CD14-positive monocyte (primary cell): ENCODE measurements at places on chromosomes 4 and X.

GRCh38 chrX:27915617-27916016 is 65.6 kb downstream of the DCAF8L1 start:
- peak; percentile 44 for DNase-seq

GRCh38 chrX:51824061-51824460 is 69.4 kb upstream of the MAGED1 start:
- DNase-seq = no peak

DNA sequence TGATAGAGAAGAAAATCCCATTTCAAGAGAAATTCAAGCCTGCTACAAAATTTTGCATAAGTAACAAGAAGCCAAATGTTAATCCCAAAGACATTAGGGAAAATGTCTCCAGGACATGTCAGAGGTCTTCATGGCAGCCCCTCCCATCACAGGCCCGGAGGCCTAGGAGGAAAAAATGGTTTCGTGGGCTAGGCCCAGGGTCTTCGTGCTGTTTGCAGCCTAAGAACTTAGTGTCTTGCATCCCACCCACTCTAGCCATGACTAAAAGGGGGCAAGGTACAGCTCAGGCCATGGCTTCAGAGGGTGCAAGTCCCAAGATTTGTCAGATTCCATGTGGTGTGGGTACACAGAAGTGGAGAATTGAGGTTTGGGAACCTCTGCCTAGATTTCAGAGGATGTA is 57.8 kb upstream of the TAPT1 start:
- no peak for DNase-seq

GRCh38 chr4:107896158-107896645 is 35.1 kb upstream of the CYP2U1 start:
- DNase-seq = no peak

DNA sequence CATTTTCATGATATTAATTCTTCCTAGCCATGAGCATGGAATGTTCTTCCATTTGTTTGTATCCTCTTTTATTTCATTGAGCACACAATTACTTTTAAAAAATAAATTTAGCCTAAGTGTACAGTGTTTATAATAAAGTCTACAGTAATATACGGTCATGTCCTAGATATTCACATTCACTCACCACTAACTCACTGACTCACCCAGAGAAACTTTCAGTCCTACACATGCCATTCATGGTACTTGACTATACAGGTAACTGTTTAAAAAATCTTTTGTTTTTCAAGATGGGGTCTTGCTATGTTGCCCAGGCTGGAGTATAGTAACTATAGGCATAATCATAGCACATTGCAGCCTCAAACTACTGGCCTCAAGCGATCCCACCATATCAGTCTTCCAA is 348.1 kb downstream of the RAPGEF2 start:
- DNase-seq = no peak

- no peak for DNase-seq
Measured at GRCh38 chr4:8525383-8526120, 54.6 kb upstream of the GPR78 start.

DNA sequence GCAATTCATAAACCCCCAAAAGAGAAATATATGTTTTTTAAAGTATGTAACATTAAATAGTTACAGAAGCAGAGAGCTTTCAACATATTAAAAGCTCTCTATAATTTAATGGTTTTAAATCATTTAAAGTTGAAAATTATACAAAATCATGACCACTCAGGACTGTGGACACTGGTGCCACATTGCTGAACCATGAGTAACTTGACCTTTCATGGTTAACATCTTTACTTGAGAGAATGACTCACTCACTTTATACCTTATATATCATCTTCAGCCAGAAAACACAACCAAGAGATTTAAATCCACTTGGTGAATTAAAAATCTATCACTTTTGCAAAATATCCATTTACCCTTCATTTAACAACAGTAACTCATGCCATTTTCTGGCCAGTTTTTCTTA is 584.3 kb upstream of the SMIM31 start:
- DNase-seq = no peak

GRCh38 chr4:121980643-121981042 is 28.8 kb upstream of the TRPC3 start:
- no peak for DNase-seq

GRCh38 chr4:145879598-145879997 is 59.0 kb downstream of the ZNF827 start:
- no peak for DNase-seq

- DNase-seq = no peak
Measured at GRCh38 chrX:148695255-148695654, 194.8 kb downstream of the AFF2 start.

- no peak for DNase-seq
Measured at GRCh38 chr4:75249739-75250138, 264.5 kb downstream of the RCHY1 start.

DNA sequence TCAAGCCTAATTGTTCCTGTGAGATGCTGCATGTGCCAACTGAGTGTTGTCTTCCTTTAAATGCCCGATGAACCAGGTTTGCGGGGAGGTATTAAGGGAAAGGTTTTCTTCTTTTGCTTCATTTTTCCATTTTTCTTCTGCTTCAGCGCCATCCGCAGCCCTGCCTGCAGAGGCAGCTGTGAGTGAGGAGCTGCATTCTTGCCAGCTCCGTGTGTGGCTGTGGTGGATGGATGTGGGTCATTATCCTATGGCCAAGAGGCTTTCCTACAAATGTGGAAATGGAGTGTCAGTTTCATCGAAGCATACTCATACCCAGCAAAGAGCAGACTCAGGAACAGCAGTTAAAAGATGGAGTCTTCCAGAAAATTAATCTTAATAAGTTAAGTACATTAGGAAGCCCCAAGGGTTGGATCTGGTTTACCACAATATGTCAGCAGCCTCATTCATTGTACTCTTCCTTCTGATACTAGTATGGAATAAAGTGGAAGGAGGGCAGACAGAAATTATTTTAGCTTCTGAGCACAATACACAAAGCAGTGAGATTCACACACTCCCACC is 37.6 kb downstream of the TNIP3 start:
- no peak for DNase-seq

- DNase-seq = peak; percentile 51
Measured at GRCh38 chrX:129606918-129607317, 47.8 kb downstream of the APLN start.

DNA sequence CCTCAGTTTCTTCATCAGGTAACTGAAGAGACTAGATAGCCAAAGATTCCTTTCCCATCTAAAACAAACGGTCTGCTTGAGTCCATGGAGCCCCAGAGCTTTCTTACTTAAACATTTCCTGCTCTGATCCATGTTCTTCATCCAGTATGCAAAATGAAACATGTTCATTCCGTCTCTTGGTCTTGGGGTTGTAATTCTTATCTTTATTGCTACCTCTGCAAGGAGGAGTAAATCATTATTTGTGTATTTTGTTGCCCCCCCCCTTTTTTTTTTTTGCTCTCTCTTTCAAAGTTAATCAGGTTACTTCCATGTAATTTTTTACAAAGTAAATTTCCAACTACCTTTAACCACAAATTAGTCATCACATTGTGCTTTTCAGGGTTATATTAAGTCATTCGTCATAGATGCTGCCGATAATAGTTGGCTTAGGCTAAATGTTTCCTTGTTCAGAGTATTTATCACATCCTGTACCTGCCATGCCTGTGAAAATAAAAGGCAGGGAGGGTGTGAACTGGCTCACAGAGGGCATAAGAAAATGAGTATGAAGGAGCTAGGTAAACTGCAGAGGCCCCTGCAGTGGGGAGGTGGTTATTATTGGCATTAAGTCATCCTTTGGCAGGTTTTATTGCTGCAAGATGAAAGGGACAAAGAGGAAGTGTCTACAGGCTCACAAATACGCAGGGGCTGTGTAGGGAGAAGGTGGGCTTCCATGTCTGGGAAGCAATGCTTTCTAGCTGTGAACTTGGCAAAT is 76.7 kb upstream of the HS3ST1 start:
- no peak for DNase-seq

DNA sequence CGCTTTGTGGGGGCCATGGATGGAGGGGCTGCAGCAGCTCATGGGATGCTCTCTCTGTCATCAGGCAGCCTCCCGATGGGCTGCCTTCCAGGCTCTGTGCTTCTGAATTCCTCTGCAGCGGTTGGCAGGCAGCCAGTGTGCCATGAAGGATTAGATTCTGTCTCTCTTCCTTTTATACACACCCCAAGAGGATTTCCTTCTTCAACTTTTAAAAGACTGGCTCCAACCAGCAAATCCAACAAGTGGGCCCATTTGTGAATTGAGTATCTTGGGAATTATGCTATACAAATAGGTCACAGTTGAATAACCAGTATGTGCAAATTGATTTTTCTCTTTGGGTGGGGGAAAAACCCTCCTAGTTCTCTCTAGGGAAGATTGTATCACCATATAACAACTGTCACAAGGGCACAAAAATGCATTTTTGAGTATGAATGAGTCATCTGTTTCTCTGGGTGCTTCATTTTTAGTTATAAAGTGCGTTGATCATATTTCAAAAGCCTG is 96.8 kb upstream of the FAT1 start:
- DNase-seq = no peak

DNA sequence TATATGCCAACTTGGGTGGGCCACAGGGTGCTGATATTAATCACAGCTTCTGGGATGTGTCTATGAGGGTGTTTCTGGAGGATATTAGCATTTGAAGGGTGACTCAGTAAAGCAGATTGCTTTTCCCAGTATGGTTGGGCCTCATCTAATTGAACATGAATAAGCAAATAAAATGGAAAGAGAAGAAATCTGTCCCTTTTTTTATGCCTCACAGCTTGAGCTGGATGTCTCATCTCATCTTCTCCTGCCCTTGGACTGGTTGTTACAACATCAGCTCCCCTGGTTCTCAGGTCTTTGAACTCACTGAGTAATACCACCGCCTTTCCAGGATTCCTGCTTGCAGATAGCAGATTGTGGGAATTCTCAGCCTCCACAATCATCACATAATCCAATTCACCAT is 1149.2 kb downstream of the PCDH18 start:
- no peak for DNase-seq

DNA sequence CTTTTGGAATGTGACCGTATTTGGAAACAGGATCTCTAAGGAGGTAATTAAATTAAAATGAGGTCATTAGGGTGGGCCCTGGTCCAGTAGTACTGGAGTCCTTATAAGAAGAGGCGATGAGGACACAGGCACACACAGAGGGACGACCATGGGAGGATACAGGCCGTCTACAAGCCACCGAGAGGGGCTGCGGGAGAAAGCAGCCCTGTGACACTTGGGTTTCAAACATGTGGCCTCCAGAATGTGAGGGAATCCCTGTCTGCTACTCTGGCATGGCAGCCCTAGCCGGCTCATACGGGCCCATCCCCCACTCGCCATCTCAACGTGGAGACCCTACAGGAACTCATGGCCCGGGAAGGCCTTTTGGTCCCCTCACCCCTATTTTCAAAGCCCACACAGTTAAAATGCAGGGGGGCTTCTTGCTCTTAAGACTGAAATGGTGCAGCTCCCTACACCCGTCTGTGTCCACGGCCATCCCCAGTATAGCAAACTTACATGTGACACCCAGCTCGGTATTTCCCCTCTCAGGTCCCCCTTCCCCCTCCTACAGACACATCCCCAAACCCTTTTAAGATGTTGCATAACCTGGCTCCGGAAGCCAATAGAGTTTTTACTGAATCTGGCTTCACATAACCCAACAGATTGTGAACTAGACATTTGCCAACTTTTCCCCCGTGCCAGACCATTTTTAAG is 124.1 kb upstream of the TBL1X start:
- DNase-seq = peak; percentile 76

DNA sequence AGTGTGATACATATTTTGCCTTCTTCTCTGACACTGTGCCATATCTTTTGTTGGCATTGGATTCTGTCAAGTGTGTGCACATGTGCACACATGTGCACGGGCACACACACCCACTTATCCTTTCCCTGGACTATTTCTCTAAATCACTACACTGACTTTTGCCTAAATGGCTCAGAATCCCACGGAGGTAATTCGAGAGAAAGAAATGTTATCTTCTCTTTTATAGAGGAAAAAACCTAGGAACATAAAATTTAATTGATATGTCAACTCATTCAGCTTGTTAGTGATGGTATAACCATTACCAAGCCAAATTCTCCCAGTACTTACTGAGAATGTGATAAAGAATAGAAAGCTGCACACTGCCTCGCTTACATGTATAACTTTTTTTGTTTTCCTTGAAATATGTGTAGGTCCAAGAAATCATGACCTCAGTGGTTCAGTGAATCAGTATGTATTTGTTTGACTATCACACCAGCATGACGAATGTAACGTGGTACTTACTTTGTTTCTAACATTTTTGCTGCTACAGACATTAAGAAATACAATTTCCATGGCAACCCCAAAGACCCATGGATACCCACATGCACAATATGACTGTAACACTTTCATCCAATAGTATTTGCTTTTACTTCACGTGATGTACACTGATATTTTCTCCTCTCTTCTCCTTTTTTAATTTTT is 163.0 kb downstream of the PCDH7 start:
- no peak for DNase-seq

DNA sequence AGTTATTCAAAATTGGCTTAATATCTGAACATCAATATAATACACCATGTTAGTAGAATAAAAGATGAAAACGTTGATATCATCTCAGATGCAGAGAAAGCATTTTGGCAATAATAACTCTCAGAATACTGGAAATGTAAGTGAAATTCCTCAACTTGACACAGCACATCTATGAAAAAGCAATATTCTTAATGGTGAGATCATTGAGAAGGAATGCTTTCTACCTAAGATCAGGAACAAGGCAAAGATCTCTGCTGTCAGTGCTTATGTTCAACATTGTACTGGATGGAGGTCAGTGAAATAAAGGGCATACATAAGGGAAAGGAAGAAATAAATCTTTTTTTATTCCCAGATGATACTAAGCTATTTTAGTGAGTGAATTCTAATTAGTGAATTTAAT is 40.6 kb downstream of the MRPL1 start:
- no peak for DNase-seq

DNA sequence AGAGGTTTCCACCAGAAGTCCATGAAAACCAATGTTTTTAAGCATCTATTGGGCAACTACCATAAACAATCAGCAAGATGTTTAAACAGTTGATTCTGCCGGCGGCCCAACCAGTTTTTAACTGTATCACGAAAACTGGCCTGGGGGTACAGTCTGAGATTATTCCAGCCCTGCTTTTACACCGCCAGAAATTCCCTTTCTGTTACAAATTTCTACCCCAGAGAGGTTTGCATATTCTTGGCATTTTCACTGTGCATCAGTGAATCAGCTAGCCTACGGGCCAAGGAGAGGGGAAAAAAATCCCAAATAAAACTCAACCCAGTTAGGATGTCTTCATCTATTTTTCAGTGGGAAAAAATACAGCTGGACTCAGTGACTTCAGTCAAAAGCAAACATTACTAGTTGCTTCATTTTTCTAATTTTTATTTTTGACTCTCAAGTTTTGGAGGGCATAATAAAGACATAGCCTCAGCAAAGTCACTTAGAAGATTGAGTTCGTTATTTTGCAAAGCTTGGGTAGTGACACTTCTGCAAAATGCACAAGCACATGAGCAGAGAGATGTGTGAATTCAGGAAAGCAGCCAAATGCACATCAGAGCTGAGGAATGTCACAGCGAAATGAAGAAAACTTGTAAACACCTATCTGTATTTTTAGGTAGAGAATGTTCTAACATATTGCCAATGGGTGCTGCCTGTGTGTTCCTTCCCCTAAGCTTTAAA is 167.8 kb upstream of the GK2 start:
- DNase-seq = no peak

GRCh38 chr4:45353161-45353560 is 626.8 kb upstream of the GNPDA2 start:
- no peak for DNase-seq
